ENCODE measurements at places on chromosomes 3 and 15. TPM values are rescaled to one million over a fixed set of nuclear protein-coding genes. Genes with fewer than 3 reads are reported as not detected.

Gene ADGRG7
- not detected for total RNA-seq

DNA sequence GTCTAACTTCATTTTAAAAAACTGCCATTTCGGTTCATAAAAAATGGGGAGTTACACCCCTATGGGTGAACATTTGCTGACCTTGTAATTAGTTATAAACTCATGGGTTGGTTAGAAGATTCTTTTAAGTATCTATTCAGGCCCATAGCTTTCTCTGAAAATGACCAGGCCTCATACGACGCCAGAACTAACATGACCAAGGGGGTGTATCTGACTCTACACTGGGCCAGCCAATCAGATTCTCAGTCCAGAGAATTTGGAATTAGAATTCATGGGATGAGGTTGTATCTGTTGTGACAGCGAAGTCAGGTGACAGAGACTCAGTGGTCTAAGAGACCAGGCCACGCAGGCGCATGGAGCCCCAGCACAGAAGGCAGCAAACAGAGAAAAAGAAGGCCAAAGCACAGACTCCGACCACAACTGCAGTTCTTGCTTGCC is 981.4 kb downstream of the FHIT start:
- no peak for DNase-seq
- no peak overlapping the region for H3K27ac ChIP-seq
- H3K4me1 ChIP-seq, result no peaks in the 10 kb centered on the region

DNA sequence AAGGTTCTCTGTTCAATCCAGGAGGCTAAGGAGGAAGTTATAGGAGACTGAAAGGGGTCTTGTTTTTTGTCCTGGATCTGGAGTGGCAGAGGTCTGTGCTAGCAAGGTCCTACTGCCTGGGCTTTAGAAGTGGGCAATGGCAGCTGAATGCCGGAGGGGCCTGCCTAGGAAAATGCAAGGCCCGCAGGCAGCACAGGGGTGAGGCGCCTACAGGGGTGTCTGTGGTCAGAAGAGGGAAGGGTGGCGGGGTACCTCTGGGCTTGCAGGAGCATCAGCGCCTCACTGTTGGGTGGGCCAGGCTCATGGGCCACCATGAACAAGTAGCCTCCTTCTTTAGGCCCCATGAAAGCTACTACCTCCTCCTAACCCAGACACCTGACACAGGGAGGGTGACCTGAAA is 175.4 kb downstream of the PEX5L start:
- DNase-seq, result no peak
- H3K4me3 ChIP-seq, result no peak overlapping the region
- H3K27ac ChIP-seq, result no peak overlapping the region
- no peaks in the 10 kb centered on the region for H3K36me3 ChIP-seq

Gene C3orf62
- 3.6 TPM for total RNA-seq

Data from esophagus squamous epithelium (tissue), 5 donors.